Upper lobe of right lung (tissue), 1 donor: ENCODE measurements at places on chromosomes 11 and 22. TPM values are rescaled to one million over a fixed set of nuclear protein-coding genes. Genes with fewer than 3 reads are reported as not detected.

GRCh38 chr11:61131998-61132555 is 29.1 kb downstream of the VPS37C start:
- DNase-seq: no peak

The BAIAP2L2 gene
- total RNA-seq: 0.29 TPM

DNA sequence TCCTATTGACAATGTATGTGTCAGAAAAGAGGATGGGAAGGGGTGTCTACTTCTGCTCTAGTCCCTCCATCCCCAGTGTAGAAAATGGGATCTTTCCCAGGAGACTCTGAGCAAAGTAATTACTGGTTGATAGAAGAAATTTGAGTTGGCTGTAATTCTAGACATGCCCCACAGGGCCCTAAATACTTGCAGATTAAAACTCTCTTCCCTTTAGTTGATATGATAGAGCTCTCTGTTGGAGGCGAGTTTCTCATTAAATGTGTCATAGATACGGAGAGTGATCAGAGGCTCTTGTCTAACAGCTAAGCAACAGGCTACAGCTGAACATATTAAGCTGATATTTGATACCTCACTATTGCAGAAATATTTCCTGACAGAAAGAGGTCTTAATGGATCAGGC is 32.9 kb downstream of the OR52E1 start:
- DNase-seq: no peak

GRCh38 chr11:63142459-63142858 is 1.6 kb downstream of the SLC22A24 start:
- no peak for DNase-seq

The NECTIN1 gene
- 10.4 TPM for total RNA-seq

DNA sequence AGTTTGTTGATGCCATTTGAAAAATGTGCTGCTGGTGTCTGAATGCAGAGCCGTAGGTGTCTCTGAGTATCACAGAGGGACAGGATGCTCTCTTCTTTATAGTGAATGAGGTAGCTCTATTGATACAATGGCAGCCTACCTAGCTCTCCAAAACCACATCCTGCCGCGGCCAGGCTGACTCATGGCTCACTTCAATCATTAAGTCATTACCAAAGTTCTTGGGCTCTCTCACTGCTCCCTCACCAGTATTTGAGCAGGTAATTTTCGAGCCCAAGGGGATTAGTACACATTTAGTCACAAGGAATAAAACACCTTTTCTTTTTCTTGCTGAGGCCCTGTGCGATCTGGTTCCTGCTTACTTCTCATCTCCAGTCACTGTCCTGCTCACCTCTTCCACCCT is 509.0 kb upstream of the LARGE1 start:
- DNase-seq: no peak

GRCh38 chr22:41596776-41597634 is 7.4 kb upstream of the PMM1 start:
- DNase-seq: peak; percentile 85

- DNase-seq: peak; percentile 98
These were observed at the start of gene CBX6 for GRCh38 chr22:38872172-38872830. Gene CBX6 (minus strand): TSS chr22:38872216. CDS start chr22:38872190, 26 bp downstream.

DNA sequence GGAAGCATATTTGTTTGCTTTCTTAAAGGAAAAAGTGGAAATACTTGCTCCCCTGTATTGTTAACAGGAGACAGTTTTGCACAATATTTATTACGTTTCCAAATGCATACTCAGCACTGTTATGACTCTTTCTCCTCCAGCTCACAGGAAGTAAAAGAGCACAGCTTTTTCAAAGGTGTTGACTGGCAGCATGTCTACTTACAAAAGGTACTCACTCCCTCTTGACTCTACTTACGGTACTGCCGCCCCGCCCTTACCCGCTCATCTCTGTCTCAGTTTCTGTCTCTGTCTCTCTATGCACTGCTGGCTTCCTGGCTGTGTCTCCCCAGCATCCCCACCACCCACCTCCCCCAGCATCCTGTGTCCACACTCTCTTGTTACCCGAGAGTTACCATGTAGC is 32.2 kb upstream of the MYO18B start:
- no peak for DNase-seq

The ISX gene
- total RNA-seq: not detected

DNA sequence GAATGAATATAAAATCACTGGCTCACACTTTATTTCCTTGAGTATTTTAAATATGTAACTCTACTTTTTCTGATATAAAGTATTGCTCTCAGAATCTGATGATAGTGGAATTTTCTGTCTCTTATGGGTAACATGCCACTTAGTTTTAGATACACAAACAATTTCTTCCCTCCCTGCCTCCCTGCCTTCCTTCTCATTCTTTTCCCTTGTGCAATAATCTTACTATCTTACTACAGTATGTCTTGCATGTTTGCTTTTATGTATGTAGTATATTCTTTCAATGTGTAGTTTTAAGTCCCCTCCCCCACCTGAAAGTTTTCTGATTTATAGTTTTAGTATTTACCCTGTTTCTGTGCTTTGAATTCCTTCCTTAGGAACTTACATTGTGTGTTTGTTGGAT is 48.4 kb downstream of the INSC start:
- DNase-seq: no peak

The PGGHG gene
- 105 TPM for total RNA-seq

DNA sequence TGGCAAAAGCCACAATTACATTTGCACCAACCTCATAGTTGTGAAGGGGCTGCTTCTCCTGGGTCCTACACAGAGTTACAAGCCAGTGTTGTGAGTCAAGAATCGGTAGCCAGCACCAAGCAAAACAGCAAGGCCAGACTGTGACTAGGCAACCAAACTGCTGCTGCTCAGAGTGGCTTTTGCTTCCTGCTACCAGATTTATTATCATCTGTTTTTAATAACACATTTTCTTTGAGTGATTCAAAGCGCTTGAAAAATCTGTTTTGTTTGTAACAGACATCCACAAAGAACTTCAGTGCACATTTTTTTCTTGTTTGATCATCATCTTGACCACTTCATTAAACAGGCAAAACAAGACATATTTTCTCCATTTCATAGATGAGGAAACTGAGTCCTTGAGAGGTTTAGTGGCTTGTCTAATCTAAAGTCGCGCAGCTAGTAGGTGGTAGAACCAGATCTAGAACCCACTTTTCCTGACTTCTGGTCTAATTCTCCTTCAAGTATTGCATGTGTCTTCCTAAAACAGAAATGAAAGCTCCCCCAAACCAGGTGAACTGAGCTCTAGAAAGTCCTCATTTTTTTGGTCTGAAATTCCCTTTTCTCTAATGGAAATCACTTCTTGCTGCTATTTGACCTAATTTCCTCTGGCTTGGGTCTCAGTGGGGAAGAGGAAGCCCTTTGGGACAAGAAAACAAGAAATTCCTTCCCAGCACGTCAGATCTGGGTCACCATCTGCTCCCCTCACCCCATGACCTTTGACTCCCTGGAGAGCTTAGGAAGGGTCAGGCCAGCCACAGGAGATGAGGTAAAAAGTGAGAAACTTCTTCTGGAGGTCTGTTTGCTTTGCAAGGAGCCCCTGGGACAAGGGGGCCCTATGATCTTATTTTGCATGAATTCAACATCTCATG is 39.9 kb downstream of the CWC15 start:
- no peak for DNase-seq

DNA sequence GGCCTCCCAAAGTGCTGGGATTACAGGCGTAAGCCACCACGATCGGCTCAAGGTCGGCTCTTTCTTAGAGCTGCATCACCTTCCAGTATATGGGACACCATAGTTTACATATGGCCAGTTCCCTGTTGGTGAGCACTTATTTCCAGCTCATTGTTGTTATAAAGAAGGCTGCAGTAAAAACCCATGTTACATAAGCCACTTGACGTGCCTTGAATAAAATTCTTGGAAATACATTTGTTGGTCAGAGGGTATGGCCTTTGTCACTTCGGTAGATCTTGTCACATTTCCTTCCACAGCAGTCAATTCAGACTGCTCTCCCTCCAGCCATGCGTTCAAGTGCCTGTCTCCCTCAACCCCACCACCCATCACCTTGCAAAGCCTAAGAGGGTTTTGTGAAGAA is 92.9 kb downstream of the PRR5L start:
- no peak for DNase-seq

DNA sequence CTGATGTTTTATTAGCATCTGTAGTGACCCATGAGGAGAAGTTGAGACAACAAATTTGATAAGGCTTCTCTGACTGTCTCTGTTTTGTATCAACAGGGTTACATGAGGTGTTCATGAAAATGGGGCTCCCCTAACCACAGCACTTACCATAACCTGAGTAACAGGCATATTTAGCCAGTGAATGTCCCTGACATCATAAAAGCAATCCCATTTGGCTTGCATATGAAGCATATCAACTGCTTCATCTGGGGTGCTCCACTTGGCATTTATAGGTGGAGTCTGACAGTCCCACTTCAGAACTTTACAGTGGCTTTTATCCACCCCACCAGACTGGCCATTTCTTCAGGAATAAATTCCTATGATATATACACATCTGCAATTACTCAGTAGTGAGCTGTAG is 257.6 kb downstream of the LUZP2 start:
- DNase-seq: no peak

- DNase-seq: no peak
These were observed 94.3 kb upstream of the CTSC start for GRCh38 chr11:88431675-88432341.

DNA sequence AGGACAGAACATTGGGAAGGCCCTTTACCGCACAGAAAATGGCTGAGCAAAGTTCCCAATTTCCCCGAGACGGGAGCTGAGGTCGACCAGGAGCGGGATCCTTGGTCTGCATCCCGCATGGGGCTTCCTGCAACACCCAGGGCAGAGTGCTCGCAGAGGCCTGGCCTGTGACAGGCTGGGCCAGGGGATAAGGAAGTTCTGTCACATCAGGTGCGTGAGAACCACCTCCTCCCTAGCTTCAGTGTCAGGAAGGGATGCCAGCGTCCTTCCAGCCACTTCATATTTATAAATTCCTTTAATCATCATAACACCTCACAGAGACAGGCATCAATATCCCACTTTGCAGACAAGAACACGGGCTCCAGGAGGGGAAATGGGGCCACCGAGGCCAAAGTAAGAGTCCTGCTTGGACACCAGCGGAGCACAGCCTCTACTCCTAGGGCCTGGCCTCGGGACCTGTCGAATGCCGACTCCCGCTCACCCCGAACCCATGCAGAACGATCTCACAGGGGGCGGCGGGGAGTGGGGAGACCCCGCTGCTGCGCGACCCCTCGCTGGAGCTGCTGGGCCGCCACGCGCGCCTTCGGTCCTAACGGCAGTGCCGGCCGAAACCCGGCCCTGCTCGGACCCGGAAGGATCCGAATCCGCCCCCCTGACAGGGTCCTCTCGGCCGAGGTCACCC is 532 bp downstream of the BET1L start:
- DNase-seq: peak; percentile 69

GRCh38 chr11:72836111-72836510 is 21.9 kb downstream of the ATG16L2 start:
- DNase-seq: peak; percentile 64

DNA sequence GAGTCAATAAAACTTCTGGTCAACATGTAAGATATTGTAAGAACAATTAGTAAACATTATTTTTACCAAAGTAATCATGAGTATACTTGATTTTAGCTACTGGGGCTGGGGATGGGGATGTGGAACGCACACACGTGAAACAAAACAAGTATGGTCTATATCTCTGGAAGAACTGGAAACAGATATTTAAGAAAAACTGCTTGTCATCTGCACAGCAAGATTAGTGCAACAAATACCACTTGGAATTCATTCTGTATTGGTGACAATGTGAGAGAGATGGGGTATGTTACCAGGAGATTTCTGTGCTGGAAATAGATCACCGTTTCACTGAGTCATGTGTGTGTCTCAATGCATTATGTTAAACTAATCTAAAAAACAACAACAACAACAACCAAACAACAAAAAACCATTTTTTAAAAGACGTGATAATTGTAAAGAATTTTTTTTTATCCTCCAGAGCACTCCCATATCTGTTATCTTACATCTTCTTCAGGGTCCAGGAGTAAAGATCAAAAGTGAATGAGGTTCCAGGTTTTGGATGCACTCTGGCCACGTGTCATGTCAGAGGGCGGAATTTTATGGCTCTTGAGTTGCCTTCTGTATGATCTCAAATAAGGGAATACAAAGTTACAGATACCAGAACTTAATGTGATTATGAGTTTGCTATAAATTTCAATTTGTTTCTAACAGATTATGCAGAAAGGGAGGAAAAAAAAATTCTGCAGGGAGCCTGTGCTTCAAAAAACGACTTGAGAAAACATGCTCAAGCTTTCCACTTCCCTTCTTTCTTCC is 153.0 kb downstream of the BBOX1 start:
- DNase-seq: no peak

DNA sequence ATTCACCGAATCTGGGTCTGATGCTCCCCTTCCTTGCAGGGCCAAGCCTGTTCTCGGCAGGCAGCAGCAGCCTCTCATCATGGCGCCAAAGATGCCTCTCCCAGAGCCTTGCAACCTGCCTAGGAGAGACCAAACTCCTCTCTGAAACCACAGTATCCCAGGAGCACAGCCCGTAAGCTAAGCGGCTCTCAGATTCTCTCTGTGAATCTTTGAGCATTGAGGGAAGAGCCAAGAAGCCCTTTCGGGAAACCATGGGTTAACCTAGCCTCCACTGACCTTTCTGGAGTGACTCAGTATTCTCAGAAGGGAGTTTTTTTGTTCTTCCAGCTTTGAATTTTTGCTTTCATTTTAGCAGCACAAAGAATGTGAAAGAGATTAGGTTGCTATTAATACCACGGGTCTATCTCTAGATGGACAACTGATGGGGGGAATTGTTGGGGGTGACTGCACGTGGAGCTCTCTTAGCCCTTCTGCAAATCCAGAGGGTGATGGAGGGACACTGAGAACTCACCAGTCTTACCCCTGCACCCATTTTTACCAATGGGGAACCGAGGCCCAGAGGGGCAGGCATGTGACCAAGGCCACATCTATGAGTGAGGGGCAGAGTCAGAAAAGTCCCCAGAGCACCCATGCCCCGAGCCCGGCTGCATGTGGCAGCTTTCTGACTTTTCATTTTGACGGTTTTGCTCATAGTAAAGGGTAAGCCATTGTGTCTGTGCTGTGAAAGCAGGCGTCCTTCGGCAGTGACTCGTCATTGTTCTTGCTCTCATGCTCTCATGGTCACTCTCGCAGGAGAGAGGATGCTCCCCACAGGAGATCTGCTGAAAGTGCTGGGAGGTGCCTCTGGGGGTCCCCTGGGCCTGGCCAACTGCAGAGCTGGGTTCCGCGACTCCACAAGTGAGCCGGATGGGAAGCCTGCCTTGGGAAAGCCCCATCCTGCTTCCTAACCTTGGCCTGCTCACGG is 36.0 kb downstream of the IRAG1 start:
- DNase-seq: no peak

The INPP5J gene
- 4.5 TPM for total RNA-seq

GRCh38 chr22:35202376-35202775 is 54.9 kb upstream of the HMGXB4 start:
- no peak for DNase-seq

DNA sequence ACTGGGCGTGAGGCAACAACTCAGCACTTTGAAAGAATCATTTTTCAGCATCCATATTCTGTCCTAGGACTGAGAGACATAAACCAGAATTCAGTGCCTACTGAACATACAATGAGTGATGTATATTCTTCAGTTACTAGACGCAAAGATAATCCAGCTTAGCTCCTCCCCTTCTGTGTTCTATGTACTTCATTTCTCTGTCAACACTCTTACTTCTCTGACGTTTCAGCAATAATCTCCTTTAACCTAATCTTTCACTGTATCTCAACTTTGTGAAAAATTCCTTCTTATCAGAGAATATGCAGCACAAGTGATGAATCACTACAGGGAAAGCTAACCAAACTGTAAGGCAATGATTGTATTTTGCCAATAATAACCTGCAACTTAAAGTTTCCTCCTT is 2.5 kb upstream of the OR51B5 start:
- no peak for DNase-seq

The PARVG gene
- 65.9 TPM for total RNA-seq

The SCUBE2 gene
- 9.9 TPM for total RNA-seq

The BEST1 gene
- total RNA-seq: 9.6 TPM

- DNase-seq: no peak
These were observed 39.0 kb downstream of the CSNK2A3 start for GRCh38 chr11:11313902-11314692.
